ENCODE measurements at places on chromosomes 3 and 15.

DNA sequence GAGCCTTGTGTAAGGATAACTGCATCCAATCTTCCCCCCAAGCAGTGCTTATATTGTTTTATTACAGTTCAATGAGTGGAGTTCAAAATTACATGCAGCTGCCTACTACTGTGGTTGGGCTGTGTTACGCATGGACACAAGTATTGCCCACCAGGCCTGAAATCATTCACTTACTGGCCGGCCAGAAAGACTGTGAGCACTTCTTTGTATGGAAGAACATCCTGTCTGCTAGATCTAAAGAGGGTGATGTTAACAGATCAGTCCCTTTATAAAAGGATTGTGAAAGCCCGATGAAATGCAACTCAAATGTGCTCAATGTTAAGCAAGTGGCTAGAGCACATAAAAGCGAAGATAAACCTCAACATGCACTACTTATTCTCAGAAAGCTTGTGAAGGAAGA is 132.5 kb downstream of the FOXP1 start:
- no peak for DNase-seq

GRCh38 chr3:23017801-23018200 is 185.3 kb upstream of the UBE2E2 start:
- DNase-seq: no peak

DNA sequence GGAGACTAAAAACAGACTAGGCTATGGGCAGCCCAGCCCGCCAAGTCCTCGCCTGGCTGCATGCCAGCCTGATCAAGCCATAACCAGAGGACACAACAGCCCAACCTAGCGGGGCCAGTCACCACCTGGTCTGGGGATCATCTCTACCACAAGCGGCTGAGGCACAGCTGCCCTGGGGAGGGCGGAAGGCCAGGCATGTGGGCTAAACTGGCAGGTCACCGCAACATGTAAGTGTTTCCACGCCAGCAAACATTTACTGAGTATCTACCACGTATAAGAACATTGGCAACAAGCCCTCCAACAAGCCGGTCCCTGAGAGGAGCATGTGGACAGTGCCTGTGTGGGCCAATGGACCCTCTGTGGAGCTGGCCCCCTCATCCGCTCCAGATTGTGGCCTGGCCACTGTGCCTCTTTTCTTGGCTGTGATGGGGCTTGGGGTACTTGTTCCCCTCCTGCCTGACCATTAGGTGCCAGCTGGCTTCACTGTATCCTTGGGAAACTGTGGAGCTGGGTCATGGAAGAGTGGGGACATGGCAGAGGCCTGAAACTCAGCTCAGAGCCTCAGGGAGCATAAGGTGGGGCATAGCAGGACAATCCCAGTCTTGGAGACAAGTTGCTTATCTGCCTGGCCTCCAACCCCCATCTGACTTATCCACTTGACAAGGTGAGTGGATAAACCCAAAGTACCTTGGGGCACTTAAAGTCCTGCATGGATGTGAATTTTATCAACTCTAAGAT is 9.0 kb downstream of the UBXN7 start:
- DNase-seq: no peak

- DNase-seq: no peak
These were observed 56.5 kb upstream of the NTRK3 start for GRCh38 chr15:88312941-88313579.

GRCh38 chr3:62242831-62243509 is 130.4 kb downstream of the FEZF2 start:
- DNase-seq: no peak

DNA sequence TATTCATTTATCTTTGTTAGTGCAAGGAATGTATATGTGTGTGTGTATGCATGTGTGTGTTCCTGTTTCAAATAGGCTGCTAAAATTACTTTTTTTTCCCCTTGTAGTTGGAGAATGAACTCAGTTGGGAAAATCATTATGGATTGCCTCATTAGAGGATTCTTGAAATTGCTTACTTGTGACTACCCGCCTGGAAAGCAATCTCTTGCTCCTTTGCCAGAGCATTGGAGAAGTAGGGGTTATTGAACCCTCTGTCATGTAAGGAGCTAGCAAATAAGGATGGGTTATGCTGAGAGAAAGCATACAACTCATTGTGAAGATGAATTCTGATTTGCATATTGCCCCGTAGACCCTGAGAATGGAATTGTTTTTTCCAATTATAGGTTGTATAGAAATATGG is 474.5 kb downstream of the CADM2 start:
- no peak for DNase-seq
